ENCODE measurements at places on chromosomes 6 and 20. TPM values are rescaled to one million over a fixed set of nuclear protein-coding genes. Genes with fewer than 3 reads are reported as not detected.

MUC21 gene
- total RNA-seq, result not detected

NRSN1 gene
- total RNA-seq, result 5.4 TPM

DDO gene
- total RNA-seq, result 2.2 TPM

MCHR2 gene
- not detected for total RNA-seq

OPRM1 gene
- 3.3 TPM for total RNA-seq

EEF1A2 gene
- 14.3 TPM for total RNA-seq

CST4 gene
- total RNA-seq, result not detected

RHAG gene
- total RNA-seq, result 0.83 TPM

ARHGAP40 gene
- not detected for total RNA-seq

UBD gene
- not detected for total RNA-seq

NDRG3 gene
- total RNA-seq, result 28.5 TPM

TINAG gene
- not detected for total RNA-seq

PSMF1 gene
- 145 TPM for total RNA-seq

SCGN gene
- total RNA-seq, result 11.5 TPM

IYD gene
- total RNA-seq, result not detected

SPATS1 gene
- not detected for total RNA-seq

CNBD2 gene
- total RNA-seq, result 1.7 TPM

Measured in sigmoid colon (tissue), 7 donors.